ENCODE measurements at places on chromosomes 2 and 18. TPM values are rescaled to one million over a fixed set of nuclear protein-coding genes. Genes with fewer than 3 reads are reported as not detected.

Gene NXPH2
- not detected for total RNA-seq

Gene ALPG
- not detected for total RNA-seq

Gene ZFAND2B
- total RNA-seq: 26.5 TPM

Gene IL1RN
- not detected for total RNA-seq

Gene EHD3
- total RNA-seq: 17.4 TPM

Gene ADRA2B
- total RNA-seq: under 0.01 TPM

Gene TSPYL6
- not detected for total RNA-seq

Gene REG3A
- not detected for total RNA-seq

GRCh38 chr2:135050132-135050531 lies 2.0 kb upstream of the RAB3GAP1 start:
- no peak overlapping the region for H3K27ac ChIP-seq
- peaks cover 20% of the 10 kb centered on the region for H3K4me1 ChIP-seq
- H3K36me3 ChIP-seq: no peaks in the 10 kb centered on the region

GRCh38 chr2:209581040-209581439 lies 157.2 kb downstream of the MAP2 start:
- no peaks in the 10 kb centered on the region for H3K36me3 ChIP-seq
- H3K4me1 ChIP-seq: no peaks in the 10 kb centered on the region
- no peak overlapping the region for H3K4me3 ChIP-seq
- no peaks in the 10 kb centered on the region for H3K27me3 ChIP-seq
- no peak for DNase-seq

DNA sequence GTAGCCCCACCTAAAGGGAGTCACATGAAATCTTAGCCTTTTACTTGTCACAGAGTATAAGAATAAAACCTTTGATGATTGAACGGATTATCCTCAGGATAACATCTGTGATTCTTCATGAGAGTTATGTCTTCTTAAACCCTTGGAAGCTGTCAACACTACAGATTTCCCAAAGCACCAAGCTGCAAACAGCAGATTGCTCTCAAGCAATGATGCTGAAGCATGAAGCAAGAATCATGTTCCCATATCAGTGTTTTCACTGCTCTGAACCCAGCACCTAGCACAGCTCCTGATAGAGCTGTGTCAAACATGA lies 47.6 kb upstream of the CELF4 start:
- DNase-seq: no peak
- H3K27me3 ChIP-seq: no peaks in the 10 kb centered on the region
- H3K4me3 ChIP-seq: no peak overlapping the region
- H3K27ac ChIP-seq: no peak overlapping the region

GRCh38 chr2:171846894-171847293 lies 47.1 kb downstream of the SLC25A12 start:
- no peak overlapping the region for H3K4me3 ChIP-seq
- H3K27me3 ChIP-seq: no peaks in the 10 kb centered on the region
- no peak overlapping the region for H3K27ac ChIP-seq
- no peaks in the 10 kb centered on the region for H3K36me3 ChIP-seq
- H3K4me1 ChIP-seq: no peaks in the 10 kb centered on the region

DNA sequence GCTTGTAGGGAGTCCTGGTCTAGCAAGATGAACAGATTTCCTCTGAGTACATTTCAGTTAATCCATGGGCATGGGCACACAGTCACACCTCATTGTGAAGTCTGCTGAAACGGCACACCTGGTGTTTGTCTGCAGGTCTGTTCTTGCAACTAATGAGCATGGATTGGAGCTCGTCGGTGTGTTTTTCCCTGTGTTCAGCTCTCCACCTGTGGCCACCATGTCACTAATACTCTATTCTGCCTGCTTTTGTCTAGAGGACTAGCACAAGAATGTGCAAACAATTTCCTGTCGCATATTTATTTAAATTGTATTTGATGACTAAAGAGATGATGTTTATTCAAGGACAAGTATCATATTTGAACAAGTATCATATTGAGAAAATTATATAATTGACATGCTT lies 24.5 kb upstream of the PPP4R1 start:
- H3K27ac ChIP-seq: no peak overlapping the region
- DNase-seq: no peak
- H3K4me1 ChIP-seq: peaks cover 24% of the 10 kb centered on the region
- no peak overlapping the region for H3K4me3 ChIP-seq

GRCh38 chr2:68861330-68861729 lies 9.9 kb downstream of the BMP10 start:
- H3K4me3 ChIP-seq: no peak overlapping the region
- no peak for DNase-seq
- H3K4me1 ChIP-seq: no peaks in the 10 kb centered on the region

GRCh38 chr2:104889291-104889959 lies 35.5 kb downstream of the POU3F3 start:
- no peak overlapping the region for H3K27ac ChIP-seq
- H3K4me3 ChIP-seq: no peak overlapping the region
- no peaks in the 10 kb centered on the region for H3K4me1 ChIP-seq
- DNase-seq: no peak
- no peaks in the 10 kb centered on the region for H3K36me3 ChIP-seq

DNA sequence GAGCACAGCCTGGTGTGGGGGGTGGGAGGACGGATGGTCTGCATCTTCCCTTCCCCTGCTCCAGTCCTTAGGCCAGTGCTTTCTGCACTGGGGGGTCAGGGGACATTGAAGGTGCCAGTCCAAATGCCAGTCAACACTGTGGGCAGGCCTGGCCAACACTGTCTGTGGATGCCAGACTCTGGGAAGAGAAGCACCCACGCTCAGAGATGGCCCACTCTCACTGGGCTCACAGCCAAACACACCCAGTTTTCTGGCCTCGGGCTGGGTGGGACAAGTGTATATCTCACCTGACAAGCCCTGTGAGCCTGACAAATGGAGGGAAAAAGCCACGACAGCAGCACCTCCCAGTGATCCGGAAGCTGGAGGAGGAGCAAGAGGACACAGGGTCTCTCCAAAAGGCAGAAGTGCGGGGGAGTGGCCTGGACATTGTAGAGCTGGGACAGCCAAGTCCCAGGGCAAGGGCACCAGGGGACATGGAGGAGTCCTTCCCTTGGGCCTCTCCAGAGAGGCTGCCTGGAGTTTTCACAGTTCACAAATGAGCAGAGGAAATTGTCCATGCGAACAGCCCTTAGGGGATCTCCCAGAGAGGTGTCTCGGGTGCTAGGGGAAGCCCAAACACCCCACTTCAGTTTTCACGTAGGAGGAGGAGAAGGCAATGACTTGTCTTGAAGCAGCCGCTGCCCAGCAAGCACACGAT lies 79.3 kb downstream of the SDC1 start:
- H3K27ac ChIP-seq: no peak overlapping the region
- peaks cover 37% of the 10 kb centered on the region for H3K4me1 ChIP-seq
- no peak for DNase-seq
- no peaks in the 10 kb centered on the region for H3K27me3 ChIP-seq

DNA sequence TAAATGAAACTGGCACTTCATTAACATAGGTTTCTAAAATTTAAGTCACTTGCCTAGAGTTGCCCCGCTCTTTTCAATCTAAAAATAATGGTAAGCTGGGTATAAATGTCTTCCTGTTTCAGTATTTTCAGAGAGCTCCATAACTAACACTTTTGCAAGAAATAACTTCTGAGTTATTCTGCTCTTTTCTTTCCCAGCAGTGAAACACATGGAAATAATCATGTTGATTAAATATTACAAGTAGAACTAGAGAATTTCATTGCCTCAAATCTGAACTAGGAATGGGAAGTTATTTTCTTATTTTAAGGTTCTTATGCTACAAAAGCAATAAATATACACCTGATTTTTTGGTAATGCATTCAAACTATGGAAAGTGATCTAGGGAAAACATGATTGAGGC lies 257.4 kb downstream of the IKZF2 start:
- no peaks in the 10 kb centered on the region for H3K36me3 ChIP-seq
- no peaks in the 10 kb centered on the region for H3K4me1 ChIP-seq
- no peaks in the 10 kb centered on the region for H3K27me3 ChIP-seq
- no peak overlapping the region for H3K4me3 ChIP-seq
- no peak overlapping the region for H3K27ac ChIP-seq

DNA sequence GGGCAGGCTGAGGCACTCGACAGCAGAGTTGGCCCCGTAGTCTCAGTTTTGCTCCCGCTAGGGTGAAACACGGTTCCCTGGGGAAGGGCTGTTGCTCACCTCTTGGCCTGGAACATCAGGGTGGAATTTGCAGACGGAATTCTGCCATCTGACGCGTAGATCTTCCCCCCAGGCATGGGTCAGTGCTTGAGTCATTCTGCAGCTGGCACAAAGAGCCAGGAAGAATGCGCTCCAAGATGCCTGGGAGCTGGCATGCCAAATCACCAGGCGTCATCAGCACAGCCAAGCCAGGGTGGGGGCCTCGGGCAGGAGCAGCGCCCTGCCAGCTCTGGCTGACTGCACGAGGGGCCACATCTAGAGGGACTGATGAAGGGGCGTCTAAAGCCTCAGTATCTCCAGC lies 42.7 kb downstream of the ODC1 start:
- H3K27ac ChIP-seq: peak overlapping the region; percentile 73
- peaks cover 66% of the 10 kb centered on the region for H3K4me1 ChIP-seq
- no peaks in the 10 kb centered on the region for H3K27me3 ChIP-seq

DNA sequence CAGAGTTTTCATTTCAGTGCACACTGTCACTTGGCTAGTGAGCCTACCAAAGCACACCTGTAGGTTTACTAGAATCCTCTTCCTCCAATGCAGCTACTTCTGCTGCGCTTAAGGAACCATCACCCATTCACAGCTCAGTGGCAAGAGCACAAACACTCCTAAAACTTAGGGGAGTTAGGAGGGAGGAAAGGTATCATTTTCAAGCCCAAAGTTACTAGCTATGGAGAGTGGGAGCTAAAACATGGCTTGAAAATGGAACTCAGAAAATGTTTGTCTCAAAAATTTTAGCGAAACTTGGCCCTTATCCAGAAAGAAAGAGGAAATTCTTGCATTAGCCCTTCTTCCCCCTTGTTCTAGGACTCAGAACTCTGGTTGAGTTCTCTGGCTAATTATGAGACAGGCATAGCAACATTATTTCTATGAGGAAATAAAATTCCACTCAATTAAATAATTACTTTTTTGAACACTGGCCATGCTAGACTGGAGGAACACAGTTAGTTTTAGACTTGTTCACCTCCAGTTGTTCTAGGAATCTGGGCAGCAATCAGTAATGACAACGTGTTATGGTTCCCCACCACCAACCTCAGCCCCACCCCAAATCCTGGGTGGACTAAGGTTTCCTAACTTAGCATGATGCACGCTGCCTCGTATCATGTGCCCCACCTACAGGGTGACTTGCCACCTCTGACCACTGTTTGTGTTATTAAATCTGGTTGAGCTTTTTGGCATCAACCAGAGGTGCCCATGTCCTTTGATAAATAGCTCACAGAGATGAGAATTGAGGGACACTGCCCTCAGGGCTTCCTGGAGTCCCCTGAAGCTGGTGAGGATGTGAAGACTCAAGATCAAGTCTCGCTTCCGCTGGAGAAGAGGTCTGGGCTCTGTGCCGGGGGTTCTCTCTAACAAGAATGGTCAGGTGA lies 32.8 kb downstream of the LPIN2 start:
- H3K27ac ChIP-seq: peak overlapping the region; percentile 89
- no peaks in the 10 kb centered on the region for H3K27me3 ChIP-seq
- no peak overlapping the region for H3K4me3 ChIP-seq
- peaks cover 81% of the 10 kb centered on the region for H3K4me1 ChIP-seq

DNA sequence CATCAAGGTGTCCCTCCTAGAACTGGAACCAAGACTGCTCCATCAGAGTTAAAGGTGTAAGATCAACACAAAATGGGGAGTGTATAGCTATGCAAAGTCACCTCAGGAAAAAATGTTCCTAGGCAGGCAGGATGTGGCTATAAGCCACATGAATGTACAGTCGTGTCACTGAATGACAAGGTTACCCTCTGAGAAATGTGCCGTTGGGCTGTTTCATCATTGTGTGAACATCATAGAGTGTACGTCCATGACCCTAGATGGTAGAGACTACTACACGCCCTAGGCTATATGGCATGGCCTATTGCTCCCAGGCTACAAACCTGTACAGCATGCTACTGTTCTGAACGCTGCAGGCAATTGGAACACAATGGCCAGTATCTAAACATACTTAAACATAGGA lies 24.5 kb downstream of the TYMS start:
- no peaks in the 10 kb centered on the region for H3K27me3 ChIP-seq
- DNase-seq: no peak
- no peak overlapping the region for H3K4me3 ChIP-seq
- H3K27ac ChIP-seq: no peak overlapping the region
- H3K36me3 ChIP-seq: peaks cover 44% of the 10 kb centered on the region
- H3K4me1 ChIP-seq: peaks cover 4% of the 10 kb centered on the region

DNA sequence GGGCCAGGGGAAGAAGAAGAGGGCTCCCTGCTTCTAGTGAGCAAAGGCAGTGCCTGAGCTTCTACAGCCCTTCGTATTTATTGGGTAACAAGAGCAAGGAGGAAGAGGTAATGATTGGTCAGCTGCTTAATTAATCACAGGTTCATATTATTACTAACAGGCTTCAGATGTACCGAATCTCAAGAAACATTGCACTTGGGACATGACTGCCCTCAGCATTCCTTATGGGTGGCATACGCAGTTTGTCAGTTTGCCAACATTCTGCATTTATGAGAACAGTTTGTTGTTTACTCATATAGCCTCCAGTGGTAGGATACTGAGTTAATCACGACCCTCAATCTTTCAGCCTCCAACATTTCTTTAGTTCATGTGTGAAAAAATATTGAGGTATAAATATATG lies 84.5 kb downstream of the HIBCH start:
- no peak overlapping the region for H3K4me3 ChIP-seq
- H3K27ac ChIP-seq: no peak overlapping the region
- H3K4me1 ChIP-seq: no peaks in the 10 kb centered on the region
- H3K27me3 ChIP-seq: no peaks in the 10 kb centered on the region
- DNase-seq: no peak

GRCh38 chr2:178707476-178707875 lies 99.7 kb downstream of the TTN start:
- H3K36me3 ChIP-seq: no peaks in the 10 kb centered on the region
- no peak for DNase-seq
- no peaks in the 10 kb centered on the region for H3K27me3 ChIP-seq
- H3K27ac ChIP-seq: no peak overlapping the region
- no peak overlapping the region for H3K4me3 ChIP-seq
- no peaks in the 10 kb centered on the region for H3K4me1 ChIP-seq

DNA sequence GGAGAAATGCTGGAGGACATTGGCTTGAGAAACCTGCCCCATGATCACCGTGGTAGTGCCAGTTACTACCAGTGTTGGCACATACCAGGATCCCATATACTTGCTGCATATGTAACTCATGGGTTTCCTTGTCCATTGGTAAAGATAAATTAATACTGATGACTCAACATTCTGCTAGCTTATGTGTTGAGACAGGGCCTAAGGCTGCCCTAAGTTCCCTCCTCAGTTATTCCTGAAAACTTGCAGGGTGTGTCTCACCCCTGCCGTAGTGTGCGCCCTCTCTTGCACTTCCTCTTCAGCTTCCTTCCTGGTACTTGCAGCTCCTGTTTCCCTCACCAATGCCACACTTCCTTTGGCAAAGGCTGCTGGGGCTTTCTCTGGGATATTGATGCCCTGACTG lies 4.3 kb upstream of the INO80C start:
- peak; percentile 80 for DNase-seq
- no peak overlapping the region for H3K27ac ChIP-seq
- H3K4me1 ChIP-seq: peaks cover 7% of the 10 kb centered on the region
- no peaks in the 10 kb centered on the region for H3K27me3 ChIP-seq

DNA sequence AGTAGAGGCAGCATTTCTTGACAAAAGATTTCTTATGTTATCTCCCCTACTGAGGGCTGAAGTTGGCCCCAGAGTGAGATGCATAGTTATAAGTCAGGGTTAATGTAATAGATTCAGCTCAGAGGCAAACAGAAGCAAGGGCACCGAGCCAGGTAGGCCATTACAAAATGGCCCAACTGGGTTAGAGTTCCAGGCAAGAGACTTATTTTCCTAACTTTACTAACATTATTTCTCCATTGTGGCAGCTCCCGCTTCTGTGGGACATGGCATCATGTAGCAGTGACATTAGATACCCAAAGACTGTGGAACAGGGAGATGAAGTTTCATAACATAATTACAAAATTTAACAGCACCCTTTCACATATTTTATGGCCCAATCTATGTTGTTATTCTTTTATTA lies 27.1 kb downstream of the TSPYL6 start:
- H3K4me1 ChIP-seq: peaks cover 2% of the 10 kb centered on the region
- H3K27ac ChIP-seq: no peak overlapping the region
- no peaks in the 10 kb centered on the region for H3K36me3 ChIP-seq
- H3K27me3 ChIP-seq: no peaks in the 10 kb centered on the region
